ENCODE measurements at places on chromosomes 3 and 15.

DNA sequence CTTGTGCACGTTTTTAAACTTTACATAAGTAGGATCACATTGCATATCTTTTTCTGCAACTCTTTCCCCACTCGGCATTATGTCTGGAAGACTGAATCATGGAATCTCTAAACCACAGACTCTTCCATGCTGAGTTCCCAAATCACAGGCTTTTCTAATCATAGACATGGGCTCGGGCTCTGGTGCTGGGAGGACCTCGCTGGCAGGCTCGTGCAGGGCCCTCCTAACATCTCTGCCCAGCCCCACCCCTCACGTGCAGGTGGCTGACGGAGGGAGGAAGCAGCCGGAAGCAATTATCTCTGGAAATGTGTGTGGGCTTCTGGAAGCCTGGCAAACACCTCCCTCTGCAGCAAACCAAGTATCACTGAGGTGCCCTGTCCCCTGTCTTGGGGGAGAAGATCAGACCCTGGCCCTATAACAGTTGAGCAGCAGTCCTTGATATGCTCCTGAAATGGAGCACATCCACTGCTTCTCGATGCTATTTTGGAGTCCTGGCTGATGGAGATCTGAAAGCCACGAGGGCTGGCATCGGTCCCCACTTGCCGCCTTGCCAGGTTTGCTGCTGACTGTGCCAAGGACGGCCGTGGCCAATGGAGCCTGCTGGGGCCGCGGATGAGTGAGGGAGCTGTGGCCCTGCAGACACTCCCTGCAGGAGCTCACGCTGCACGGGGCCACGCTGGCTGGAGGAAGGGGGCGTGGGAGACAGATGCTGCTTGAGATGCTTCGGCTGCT, 4.4 kb upstream of the IQSEC1 start:
- DNase-seq, result no peak

DNA sequence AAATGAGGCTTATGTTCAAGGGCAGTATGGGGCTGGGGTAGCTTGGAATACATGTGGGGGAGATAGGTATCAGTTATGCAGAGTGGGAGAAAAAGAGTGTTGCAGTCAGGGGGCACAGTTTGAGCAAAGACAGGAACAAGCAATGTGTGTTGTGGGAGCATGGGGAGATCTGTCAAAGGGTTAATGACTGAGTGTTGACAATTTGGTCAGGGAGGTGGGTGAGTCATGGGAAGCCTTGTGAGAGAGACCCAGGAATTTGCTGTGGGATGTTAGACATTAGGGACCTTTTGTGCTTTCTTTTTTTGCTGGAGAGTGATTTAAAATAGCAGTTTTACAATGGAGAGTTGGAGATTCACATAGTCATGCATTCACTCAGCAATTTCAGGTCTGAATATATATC, 221.6 kb upstream of the NR2E3 start:
- DNase-seq, result no peak

- DNase-seq, result peak; percentile 86
These were observed at the start of gene ATP11B for GRCh38 chr3:182792901-182793662. Gene ATP11B (plus strand): TSS chr3:182793504. CDS start chr3:182793760, 256 bp downstream.

DNA sequence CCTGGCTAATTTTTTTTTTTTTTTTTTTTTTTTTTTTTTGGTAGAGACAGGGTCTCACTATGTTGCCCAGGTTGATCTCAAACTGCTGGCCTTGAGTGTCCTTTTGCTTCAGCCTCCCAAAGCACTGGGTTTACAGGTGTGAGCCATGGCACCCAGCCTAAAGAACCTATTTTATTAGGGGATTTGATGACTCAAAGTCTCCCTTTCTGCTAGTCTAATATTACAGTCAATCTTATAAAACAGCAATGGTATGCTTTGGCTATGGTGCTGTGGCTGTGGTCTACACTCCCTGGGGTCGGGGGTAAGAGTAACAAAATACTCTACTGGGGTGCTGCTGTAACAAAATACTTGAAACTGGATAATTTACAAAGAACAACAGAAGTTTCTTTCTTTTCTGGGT, 44.8 kb downstream of the ZNF589 start:
- no peak for DNase-seq

GRCh38 chr15:45794712-45795439, 160.0 kb downstream of the SQOR start:
- DNase-seq, result no peak

DNA sequence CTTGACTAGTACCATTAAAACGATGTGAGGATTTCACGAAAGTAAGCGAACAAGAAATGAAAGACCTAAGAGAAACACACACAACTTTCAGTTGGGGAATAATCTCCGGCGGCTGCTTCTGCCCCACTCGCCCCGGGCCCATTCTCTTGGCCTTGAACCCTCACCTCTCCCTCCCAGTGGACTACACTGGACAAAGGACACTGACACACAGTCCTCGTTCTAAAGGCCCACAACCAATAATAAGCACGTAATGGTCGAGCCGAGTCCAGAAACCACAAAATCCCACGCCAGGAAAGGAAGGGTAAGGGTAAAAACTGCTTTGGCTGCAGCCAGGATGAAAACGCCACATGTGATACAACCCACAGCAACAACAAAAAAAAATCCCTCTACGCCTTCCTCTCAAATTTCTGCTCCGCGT, 469 bp downstream of the ZNF770 start:
- no peak for DNase-seq

DNA sequence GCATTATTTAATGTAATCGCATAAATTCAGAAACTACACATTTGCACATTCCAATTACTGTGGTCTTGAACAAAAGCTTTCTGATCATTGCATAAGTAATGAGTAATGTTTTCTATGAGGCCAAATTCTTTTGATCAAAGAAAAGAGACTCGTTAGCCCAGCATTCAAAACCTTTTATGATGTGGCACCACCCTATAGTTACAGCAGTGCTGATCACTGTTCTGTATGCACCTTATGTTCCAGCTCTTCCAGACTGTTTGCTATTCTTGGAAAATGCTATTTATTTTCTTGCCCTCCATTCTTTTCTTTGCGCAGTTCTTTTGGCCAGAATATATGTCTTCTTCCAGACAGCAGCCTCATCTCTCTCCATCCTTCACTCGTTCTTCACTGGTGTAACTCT, 42.3 kb downstream of the MAP3K13 start:
- DNase-seq, result no peak

DNA sequence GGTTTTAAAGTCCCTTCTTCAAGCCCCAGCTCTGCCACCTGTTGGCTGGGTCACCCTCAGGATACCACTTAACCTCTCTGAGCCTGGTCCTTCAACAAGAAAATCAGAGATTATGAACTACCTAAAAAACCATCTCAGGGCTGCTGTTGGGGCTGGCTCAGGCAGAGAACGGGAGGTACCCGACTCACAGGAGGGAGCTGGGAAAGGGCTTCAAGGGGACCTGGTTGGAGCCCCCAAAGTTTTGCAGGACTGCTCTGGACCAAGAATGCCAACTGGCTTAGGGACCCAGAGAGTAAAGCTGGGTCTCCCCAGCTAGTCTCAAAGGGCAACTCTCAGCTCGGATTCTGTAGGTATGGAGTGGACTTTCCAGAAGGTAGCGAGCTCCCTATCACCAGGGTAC, 41.5 kb downstream of the WNT7A start:
- DNase-seq, result no peak

All from activated CD4-positive, alpha-beta T cell treated with anti-CD3 and anti-CD28 coated beads, Interleukin-2, Interleukin-6, amounts not matched to agents 100 ng/mL and 50 ng/mL, durations not matched to agents 16 hours and 8 hours (primary cell).